ENCODE measurements at places on chromosomes 16 and 17.

DNA sequence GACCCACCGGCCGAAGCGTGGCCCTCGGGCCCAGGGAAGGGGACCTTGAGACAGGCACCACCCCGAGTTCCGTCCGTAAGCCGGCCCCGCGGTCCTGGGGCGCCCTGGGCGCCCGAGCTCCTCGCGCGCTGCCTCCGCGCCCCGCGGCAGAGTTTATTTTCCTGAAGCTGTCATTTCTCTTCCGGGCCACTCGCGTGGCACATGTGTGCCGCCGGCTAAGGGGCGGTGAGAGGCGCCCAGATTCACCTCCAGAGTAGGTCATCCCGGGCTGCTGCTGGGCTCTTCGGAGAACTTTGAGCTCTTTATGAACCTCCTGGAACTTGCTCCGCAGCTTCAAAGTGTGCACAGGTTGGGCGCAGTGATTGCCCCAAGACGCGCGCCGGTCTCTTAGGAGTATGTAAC, 489 bp downstream of the ZC3H18 start:
- DNase-seq = no peak

DNA sequence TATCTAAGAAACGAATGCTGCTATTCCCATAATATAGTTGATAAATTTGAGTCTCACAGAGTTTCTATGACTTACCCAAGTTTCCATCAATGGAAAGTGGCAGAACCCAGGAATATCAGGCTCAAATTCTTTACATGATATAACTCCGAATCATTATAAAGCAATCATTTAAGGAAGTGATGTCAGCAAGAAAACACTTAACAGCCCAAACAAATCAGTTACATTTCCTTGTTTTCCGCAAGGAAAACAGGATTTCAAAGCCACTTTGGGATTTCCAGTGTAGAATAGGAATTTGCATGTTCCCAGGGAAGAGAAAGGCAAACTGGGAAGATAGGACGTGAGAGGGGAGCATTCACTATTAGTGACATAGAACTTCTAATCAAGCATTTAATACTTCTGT, 311.4 kb upstream of the GOT2 start:
- DNase-seq = no peak

DNA sequence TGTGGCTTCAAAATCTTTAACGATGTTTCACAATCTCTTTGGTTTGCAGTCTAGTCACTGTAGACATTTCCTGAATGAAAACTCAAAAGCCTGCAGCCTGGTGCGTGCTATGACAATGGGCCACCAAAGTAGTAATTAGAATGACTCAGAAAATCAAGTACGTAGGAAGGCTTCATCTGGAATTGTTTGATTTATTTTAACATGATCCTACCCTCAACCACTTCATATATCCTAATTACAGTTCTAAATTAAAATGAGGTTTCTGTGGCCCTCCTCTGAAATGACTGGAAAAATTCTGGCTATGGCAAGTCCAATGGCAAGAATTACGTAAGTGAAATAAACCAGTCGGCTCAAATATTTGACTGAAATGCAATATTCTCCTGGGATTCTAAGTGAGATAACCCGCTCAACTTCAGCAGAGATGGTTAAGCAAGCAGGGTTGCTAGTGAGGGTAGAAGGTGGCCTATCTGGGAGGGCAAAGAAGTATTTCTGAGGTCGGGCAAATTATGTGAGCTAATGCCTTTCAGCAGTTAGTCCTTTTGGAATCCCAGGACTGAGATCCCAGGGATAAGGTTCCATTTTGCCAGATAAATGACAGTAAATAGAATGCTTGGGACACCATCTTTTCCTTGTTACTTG, 145.6 kb upstream of the MYOCD start:
- peak; percentile 4 for DNase-seq

- DNase-seq = no peak
These were observed 143.8 kb downstream of the CLEC16A start for GRCh38 chr16:11088074-11088730.

- DNase-seq = no peak
These were observed 225.4 kb downstream of the SEC14L1 start for GRCh38 chr17:77366206-77366557.

Measured in fibroblast of the aortic adventitia (primary cell).